ENCODE measurements at places on chromosomes 12 and 14.

- no peak for DNase-seq
Observed at GRCh38 chr12:3580094-3580749, 89.2 kb downstream of the PRMT8 start.

DNA sequence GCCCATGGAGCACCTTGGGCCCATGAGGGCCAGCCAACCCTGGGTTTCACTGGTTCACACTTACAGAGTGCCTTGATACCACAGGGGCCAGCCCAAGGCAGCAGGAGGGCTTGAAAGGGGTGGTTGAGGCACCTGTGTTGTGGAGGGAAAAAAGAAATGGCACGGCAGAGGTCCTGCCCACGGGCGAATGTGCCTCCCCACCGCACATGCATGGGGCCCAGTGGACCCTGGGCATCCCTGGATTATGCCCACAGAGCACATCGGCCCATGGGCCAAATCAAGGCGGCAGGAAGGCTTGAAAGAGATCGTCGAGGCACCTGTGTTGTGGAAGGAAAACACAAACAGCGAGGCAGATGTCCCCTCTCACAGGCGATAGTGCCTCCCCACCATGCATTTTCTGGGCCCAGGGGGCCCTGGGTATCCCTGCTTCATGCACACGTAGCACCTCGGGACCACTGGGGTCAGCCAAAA is 378.1 kb downstream of the ALG10 start:
- no peak for DNase-seq

DNA sequence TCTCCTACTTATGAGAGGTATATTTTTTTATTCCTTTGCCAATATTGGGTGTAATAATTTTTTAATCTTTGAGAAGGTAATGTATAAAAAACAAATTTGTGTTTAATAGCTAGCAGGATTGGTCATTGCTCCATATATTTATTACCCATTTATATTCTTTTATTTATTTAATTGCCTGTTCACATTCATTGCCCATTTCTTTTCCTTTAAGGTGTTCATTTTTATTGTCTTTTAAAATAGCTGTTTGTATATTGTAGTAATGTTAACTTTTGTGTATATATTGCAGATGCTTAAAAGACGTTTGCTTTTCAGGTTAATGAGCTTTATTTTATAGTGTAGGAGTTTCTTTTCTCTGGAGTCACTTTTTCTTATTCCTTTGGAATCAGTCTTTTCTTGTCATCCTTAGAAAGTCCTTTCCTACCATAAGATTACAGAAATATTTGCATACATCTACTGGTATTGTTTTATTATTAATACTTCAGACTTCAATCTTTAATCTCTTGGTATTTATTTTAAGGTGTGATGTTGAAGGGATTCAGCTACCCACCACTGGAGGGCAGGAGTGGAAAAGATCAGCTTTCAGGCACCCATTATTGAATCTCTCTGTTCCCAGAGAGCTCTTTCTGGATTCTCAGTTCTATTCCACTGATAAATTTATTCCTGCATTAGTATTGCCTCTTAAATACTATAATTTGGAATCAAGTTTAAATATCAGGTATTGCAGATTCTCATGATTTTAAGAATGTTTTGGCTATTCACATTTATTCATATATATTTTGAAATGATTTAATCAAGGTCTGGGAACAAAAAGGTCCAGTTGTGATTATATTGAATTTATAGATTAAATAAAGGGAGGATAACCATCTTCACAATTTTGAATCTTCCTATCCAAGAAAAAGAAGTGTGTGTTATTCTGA is 17.3 kb downstream of the PPM1A start:
- DNase-seq: no peak

- no peak for DNase-seq
Observed at GRCh38 chr12:85949253-85949652, 75.2 kb downstream of the NTS start.

DNA sequence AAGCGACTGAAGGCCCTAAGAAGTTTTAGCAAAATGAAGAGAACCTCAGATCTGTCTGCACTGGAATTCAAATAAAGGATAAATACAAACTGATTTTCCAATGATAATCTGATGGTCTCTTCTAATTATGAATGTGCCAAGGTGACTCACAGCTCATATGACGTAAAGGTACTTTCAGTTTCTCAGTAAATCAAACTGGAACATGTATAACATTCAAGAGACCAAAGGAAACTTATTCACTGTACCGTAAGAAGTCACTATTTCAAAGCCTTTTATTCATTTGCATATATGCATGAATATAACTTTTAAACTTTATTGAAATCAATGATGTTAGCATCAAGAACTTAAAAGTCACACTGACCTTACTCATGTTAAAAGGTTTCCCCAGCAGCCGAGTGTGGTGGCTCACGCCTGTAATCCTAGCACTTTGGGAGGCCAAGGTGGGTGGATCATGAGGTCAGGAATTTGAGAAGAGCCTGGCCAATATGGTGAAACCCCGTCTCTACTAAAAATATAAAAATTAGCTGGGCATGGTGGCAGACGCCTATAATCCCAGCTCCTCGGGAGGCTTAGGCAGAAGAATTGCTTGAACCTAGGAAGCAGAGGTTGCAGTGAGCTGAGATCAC is 52.2 kb downstream of the ATXN2 start:
- DNase-seq: no peak

Measured in AG09309 (cell line).